ENCODE measurements at places on chromosomes 11 and 22. TPM values are rescaled to one million over a fixed set of nuclear protein-coding genes. Genes with fewer than 3 reads are reported as not detected.

The FAT3 gene
- total RNA-seq = 0.94 TPM

The RDX gene
- total RNA-seq = 8.6 TPM

The FBXO3 gene
- 25.6 TPM for total RNA-seq

The OR51B4 gene
- not detected for total RNA-seq

The ANO9 gene
- 474 TPM for total RNA-seq

Data from Peyer's patch (tissue), 4 donors.